ENCODE measurements at places on chromosomes 5 and 9.

GRCh38 chr5:3526551-3527185 lies 69.0 kb upstream of the IRX1 start:
- DNase-seq = no peak

DNA sequence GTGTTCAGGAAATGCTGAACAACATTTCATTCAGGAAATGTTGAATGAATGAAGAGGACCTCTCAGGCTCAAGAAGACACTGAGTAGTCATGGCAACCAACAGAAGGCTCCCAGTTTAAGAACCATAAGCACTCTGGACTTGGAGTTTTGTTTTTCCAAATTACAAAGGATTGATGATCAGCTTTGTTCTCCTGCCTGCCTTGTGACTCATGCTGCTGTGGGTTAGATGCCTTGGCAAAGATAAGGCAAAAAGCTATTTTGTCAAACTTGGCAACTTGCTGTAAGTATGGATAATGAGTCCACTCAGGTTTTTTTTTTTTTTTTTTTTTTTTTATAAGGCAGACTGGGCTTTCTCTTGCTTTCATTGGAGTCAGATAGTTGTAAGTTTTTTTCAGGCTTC lies 365.0 kb downstream of the TMEM232 start:
- DNase-seq = no peak

- DNase-seq = no peak
Observed at GRCh38 chr5:37807621-37808301, 32.1 kb downstream of the GDNF start.

- DNase-seq = no peak
Observed at GRCh38 chr9:99299211-99300102, 77.4 kb downstream of the SEC61B start.

DNA sequence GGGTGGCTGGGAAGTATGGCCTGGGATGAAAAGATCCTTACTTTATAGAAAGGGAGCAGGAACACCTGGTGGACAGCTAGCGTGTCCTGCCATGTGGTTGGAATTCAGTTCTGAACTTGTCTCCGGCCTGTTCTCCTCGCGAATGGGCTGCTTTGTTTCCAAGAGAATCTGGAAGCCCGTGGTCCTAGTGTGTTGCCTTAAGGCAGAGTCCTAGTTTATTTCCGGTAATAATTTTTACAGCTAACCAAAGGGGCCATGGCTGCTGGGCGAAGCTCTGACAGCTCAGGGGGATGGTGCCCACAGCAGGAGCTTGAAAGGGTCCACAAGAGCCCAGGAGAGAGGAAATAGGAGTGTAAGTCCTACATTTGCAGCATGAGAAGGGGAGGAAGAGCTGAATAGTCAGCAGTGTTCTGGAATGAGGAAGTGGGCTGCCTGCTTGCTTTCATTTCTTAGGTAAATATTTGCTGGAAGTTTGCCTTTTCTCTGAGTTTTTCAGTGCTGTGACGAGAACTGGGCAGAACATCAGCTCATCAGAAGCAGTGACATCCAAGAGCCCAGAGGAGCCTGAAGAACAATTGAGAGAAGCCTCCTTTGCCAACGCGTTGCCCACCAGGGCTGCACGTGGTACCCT lies 13.1 kb upstream of the IGFBPL1 start:
- DNase-seq = no peak

DNA sequence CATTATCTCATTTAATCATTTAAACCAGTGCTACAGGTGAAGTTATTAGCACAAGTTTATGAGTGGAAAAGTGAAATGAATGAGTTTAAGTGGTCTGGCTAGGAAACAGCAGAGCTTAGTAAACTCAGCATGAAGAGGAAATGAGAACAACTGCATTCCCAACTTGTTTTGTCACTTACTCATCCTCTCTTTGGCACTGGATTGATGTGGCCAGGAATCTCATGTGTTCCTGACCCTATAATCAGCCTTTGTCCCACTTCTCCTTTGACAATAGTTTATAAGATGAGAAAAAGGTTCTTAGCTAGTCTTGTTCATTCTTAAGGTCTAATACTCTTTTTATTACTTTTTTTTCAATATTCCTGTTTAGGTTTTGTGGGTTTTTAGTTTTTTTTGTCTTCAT lies 559.2 kb upstream of the TLE4 start:
- DNase-seq = no peak
